CD8-positive, alpha-beta memory T cell (primary cell): ENCODE measurements at places on chromosomes 12 and 14.

GRCh38 chr14:59116984-59117415, 71.5 kb upstream of the DAAM1 start:
- DNase-seq = no peak

- no peak for DNase-seq
Measured at GRCh38 chr12:104626069-104626837, 169.5 kb downstream of the CHST11 start.

DNA sequence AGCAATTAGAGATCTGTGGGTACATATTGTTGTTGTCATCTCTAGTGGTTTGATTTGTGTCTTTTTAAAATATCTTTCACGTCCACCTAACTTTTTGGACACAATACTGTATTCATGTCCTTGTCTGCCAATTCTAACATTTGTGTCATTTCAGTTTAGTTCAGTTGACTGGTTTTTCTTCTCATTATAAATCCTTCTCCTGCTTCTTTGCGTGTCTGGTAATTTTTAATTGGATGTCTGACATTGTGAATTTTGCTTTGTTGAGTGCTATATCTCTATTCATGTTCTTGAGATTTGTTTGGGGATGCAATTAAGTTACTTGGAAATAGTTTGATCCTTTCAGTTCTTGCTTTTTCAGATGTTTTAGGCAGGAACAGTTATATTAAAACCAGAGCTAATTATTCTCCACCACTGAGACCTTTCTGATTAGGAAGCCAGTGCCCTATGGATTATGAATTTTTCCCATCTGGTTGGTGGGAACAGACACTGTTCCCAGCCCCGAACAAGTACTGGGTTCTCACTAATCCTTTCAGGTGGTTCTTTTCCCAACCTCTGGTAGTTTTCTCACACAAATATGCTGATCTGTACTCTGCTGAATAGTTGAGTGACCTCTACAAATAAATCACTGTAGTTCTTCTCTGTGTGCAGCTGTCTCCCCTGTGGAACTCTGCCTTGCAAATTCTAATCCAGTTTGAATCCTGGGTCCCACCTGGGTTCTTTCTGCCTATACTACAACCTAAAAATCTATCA, 91.1 kb upstream of the DYNC1H1 start:
- DNase-seq = no peak

GRCh38 chr12:88931598-88931997, 351.3 kb upstream of the KITLG start:
- no peak for DNase-seq

DNA sequence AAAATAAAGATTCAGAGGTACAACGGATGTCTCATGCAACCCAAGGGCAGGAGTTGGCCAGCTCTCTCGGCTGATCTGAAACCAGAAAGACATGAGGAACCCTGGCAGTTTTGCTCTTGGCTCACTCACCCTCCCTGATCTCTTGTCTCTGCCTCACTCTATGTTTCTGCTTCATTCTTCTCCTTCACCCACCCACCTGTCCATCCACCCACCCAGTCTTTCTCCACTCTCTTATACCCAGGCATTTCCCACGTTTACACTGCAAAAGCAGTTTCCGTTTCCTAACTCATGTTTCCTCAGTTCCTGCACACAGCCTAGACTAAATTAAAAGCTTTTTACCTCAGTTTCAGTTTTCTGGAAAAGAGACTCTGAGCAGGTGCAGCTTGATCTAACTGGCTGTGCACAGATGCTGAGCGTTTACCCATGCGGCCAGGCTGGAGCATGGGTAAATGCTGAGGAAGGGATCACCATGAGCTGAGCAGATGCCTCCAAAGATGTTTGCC, 157.6 kb downstream of the PRKCH start:
- no peak for DNase-seq

DNA sequence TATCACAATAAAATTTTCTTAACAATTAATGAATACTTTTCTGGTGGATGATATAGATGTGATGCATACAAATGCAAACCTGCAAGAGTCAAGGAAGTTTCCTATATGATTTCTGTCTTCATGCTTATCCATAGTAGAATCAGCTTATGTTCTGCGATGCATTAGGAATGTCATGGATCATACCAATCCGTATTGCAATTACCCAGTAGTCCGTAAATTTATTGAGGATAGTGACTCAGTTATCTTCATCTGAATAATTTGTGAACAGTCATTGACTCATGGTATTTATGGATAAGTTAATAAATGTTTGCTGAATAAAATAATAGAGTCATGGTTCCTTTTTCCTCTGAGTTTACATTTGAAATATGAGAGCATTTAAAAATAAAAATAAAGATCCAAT, 483.4 kb downstream of the LRFN5 start:
- DNase-seq = no peak

- no peak for DNase-seq
Measured at GRCh38 chr14:38618514-38618913, 362.6 kb upstream of the CLEC14A start.

DNA sequence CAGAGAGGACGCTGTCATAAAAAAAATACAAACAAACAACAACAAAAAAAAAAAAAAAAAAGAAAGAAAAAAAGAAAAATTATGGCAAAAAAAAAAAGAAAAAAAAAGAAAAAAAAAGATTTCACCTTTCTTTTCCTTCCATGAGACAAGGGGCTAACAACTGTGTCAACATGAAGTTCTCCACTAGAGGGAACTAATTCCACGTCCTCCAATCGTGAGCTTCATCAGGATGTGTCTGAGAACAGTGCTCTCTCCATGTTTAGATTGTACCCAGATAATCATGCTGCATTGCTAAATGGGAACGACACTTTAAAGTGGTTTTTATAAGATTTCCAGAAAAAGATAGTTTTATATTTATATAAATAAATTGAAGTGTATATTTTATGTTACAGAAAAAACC, 96.2 kb upstream of the PTPRB start:
- no peak for DNase-seq

- DNase-seq = no peak
Measured at GRCh38 chr12:89151536-89151935, 200.8 kb downstream of the DUSP6 start.

- no peak for DNase-seq
Measured at GRCh38 chr12:92554158-92555073, 148.4 kb upstream of the PLEKHG7 start.

- no peak for DNase-seq
Measured at GRCh38 chr12:131466932-131467331, 244.0 kb upstream of the SFSWAP start.

- DNase-seq = no peak
Measured at GRCh38 chr14:22836301-22837113, at the start of gene MMP14. TSS of gene MMP14 (plus strand) at chr14:22836585. CDS start at chr14:22836818, 233 bp downstream.

DNA sequence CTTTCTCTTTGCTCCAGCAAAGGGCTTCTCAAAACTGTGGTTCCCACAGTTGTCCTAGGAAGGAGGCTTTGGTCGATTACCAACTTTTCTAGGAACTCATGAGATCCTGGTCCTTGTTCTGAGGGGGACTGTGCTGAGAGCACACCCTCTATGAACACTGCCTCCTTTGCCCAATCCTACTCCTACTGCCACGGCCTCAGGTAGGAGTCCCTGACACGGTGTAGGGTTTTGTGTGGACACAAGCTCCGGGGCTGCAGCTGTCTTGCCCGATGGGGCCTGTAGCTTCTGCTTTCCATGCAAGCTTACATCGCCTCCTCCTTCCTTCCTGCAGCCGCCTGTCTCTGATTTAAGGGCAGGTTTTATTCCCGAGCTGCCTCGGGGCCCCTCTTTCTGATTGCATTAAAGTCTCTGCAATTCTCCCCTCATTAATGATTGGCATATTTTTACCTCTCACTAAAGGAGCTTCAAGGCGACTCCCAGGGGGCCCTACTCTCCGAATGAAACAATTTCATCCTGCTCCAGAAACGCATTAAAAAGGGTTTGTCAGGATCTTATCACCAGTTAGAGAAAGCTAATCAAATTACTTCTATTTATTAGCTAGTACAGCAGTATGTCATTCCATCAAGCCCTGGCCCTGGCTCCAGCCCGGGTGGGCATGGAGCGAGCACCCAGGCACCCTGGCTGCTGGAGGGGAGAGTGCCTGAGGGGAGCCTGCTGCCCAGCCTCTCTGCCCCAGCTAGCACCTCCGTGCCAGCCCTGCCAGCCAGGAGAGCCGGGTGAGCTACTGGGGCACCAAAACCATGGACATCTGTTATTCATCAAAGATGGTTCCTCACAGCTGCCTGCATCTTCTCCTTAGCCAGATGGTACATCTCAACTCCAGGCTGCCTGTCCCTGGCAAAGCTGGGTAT, 38.0 kb upstream of the ESRRB start:
- no peak for DNase-seq

- no peak for DNase-seq
Measured at GRCh38 chr12:87302126-87302745, 727.0 kb downstream of the C12orf50 start.

- DNase-seq = no peak
Measured at GRCh38 chr14:78074561-78074960, 95.6 kb upstream of the NRXN3 start.

DNA sequence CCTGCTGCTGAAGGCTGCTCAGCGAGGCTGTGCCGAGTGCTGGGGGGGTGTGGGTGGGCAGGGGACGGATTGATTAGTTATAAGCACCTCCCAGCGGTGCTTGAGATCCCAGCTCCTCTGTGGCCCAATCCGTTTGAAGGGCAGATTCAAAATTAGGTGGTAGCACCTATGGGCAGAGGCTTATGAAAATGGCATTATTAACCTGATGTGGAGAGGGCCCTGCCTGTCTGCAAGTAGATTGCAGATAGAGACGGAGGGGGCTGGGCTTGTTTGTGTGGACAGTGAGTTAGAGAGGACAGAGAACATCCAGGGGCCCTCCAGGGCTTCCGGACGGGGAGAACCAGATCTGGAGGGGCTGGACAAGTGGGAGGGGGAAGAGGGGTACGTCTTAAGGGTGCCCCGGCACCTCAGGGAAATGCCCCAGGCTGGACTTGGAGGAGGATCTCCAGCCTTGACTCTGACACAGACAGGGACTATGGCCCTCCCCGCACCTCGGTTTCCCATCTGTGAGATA, at the start of gene RTL1:
TSS of gene RTL1 (minus strand) at position 51 of the 514 bp plus-strand sequence. CDS start 18,934 bp downstream, outside the sequence.
- no peak for DNase-seq

GRCh38 chr14:42732005-42732404, 1125.3 kb downstream of the LRFN5 start:
- no peak for DNase-seq

DNA sequence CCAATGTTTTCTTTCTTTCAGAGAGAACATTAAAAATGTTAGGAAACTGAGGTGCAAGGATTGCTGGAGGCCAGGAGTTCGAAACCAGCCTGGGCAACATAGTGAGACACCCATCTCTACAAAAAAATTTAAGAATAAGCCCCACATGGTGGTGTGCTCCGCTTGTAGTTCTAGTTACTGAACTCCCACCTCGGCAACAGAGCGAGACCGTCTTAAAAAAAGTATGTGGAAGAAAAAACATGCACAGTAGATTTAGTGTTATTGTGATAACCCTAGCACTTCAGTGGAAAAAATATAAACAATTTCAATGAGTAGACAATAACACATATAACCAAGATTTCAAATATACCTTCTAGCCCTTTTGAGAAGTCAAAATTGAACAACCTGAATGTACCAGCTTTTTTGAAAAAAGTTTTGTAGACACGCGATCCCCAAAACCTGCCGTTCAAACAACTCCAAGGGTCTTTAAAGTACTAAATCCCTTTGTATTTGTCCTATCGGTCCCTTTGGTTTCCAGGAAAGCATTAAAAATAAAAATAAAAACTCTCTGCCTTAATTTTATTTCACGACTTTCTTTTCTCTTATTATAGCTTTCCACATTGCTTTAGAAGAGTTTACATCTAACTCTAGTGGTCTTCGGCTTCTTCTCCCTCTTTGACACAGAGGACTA, 1.0 kb upstream of the ANO6 start:
- DNase-seq = no peak

GRCh38 chr14:51167587-51168214, 72.3 kb upstream of the TMX1 start:
- no peak for DNase-seq

DNA sequence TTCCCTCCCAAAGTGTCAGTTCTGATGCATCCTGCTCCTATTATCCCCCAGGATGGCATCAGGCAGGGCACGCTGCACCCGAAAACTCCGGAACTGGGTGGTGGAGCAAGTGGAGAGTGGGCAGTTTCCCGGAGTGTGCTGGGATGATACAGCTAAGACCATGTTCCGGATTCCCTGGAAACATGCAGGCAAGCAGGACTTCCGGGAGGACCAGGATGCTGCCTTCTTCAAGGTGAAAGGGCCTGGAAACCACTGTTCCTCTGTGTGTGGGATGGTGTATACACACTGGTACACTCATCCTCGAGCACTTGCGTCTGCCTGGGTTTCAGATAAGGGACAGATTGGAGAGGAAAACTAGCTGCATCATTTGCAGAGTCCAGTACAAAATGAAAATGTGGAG, 1.0 kb downstream of the IRF9 start:
- no peak for DNase-seq

GRCh38 chr14:65789363-65789762, 376.8 kb downstream of the FUT8 start:
- no peak for DNase-seq

DNA sequence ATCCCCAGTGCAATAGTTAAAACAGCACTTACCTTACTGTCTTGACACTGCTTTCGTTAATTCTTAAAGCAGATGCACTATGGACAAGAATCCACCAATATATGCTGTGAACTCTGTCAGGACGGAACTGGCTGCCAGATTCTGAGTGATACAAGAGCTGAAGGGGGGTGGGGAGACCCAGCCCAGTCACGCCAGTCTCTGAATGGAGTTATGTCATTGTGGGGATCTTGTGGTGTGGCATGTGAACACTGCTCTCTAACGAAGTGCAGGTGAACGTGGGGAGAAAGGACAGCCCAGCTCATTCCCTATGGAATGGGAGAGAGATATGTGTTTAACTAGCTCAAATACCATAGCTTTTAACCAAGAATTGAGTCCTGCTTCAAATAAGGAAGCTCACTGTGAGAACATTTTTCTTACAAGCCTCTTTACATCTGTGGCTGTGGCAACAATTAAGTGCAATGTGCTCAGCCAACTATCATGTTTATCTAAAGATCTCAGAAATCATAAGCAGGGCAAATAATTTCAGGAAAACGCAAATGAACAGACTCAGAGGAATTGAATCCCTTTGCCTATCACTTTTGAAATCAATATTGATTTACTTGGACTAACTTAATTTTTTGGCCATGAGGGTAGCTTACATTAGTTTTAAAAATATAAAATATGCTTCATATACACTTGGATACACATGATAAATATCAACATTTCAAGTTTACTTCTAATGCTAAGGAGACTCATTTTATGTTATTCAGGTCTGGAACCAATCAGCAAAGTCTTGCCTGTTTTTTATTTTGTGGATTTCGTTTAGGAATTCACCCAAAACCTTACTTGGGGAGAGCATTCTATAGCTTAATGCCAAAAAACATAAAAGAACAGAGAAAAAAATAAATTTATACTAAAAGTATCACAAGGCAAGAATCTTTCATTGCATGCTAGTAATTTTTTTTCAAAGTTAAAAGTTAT, at the start of gene LUM:
TSS of gene LUM (minus strand) at position 129 of the 960 bp plus-strand sequence. CDS start 2,515 bp downstream, outside the sequence.
- DNase-seq = no peak

GRCh38 chr12:120940799-120941198, 36.6 kb upstream of the SPPL3 start:
- no peak for DNase-seq

- no peak for DNase-seq
Measured at GRCh38 chr14:56216626-56217379, 98.6 kb downstream of the PELI2 start.
